ENCODE measurements at places on chromosomes 4 and X.

DNA sequence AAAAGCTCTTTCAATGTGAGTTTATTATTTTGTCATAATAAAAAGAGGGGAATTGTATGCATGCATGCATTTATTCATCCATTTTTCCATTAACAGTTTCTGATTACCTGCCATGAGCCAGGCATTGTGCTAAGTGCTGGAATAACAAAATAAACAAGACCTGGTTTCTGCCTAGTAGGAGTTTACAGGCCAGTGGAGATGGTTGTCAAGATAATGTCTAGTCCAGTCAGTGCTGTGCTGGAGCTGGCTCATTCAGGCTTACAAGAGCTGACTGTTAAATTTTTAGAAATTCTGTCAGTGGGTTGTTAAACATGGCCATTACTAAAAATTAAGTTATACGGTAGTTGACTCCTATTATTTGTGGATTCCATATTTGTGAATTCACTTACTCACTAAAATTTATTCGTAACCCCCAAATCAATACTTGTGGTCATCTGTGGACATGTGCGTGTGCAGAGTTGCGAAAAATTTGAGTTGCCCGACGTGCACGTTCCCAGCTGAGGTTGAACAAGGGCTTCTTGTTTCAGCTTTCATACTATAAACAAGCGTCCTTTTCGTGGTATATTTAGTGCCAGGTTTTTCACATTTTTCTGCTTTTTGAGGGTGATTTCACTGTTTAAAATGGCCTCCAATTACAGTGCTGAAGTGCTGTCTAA, 172.3 kb upstream of the RPS6KA3 start:
- no peak for DNase-seq

DNA sequence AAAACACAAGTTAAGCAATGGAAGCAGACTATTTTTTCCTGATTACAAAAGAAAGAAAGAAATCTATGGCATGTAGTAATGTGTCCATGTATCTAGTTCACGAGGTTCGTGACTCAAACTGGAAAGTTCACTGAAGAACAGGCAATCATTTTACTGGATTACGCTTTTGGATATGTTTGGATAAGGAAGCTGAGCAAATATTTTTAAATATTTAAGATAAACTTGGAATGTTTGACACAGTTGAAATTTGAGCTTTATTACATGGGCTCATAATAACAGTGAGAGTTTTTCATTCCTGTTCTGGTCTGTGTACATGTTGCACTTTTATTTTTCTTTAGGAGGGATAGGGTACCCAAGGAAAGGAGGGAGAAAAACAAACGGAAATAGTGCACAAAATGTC, 244.2 kb upstream of the GK2 start:
- no peak for DNase-seq

GRCh38 chrX:10749113-10749512, 128.7 kb upstream of the MID1 start:
- no peak for DNase-seq

GRCh38 chrX:153662266-153662665, 11.3 kb downstream of the PNCK start:
- DNase-seq, result peak; percentile 47

DNA sequence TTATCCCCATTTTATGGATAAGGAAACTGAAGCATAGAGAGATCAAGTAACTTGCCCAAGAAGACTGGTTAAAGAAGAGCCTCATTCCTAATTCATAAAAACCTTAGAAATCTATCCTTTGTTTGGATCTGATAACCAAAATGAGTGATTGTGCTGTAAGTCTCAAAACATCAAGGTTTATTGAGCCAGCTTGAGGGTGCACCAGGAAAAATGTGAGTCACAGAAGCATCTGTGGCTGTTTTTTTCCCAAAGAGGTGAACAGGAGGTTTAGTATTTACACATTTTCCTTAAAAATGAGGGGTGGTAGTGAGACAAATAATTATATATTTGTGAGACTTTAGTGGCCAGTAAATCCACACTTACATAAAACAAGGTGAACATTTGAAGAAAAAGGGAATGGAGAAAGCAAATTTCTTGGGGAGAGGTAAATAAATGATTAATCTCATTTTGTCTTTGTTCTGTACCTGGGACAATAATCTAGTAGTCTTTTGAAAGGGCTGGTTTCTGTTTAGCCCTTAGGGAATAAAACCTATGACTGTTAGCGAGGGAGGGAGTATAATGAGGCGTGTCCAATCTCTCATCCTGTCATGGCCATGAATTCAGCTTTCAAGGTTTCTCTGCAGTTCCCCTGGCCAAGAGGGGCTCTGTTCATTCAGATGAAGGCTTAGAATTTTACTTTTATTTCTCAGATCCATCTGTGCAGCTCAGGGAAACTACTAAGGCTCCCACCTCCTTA, 12.2 kb upstream of the FMR1 start:
- DNase-seq, result no peak
